Renal cortical epithelial cell (primary cell): ENCODE measurements at places on chromosomes 5 and 9. TPM values are rescaled to one million over a fixed set of nuclear protein-coding genes. Genes with fewer than 3 reads are reported as not detected.

The PNPLA7 gene
- 1.2 TPM in 1 of 2 replicates, not detected in the other for total RNA-seq

The NSMF gene
- total RNA-seq: 12.0 and 20.4 TPM in 2 replicates

The GNA14 gene
- 0.10 and 0.17 TPM in 2 replicates for total RNA-seq

The NR5A1 gene
- total RNA-seq: not detected in 2 replicates

The MEGF9 gene
- 16.5 and 28.0 TPM in 2 replicates for total RNA-seq

The FGD3 gene
- total RNA-seq: 0.35 and 0.52 TPM in 2 replicates

The ZNF354B gene
- total RNA-seq: 6.4 and 8.9 TPM in 2 replicates

The FRMPD1 gene
- 0.10 TPM in 1 of 2 replicates, not detected in the other for total RNA-seq
